HEK293T (cell line): ENCODE measurements at places on chromosomes 1 and 21.

GRCh38 chr1:6599141-6599975 is 3.3 kb downstream of the KLHL21 start:
- DNase-seq: no peak

DNA sequence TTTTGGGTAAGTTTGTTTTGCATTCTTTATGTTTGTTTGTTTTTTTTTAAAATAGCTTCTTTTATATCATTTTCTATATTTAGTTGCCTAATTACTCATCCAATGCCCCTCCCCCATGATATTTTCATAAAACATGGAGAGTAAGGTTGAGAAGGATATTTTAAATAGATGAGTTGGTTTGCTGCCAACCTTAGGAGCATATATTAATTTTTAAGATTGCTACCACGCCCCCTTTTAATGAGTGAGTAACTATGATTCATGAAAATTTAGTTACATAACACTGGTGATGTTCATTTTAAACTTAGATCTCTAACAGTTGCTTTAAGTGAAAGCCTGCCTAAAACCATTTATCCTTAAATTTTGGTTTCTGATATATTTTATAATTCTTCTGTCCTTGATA is 18.7 kb downstream of the TMEM50A start:
- no peak for DNase-seq

DNA sequence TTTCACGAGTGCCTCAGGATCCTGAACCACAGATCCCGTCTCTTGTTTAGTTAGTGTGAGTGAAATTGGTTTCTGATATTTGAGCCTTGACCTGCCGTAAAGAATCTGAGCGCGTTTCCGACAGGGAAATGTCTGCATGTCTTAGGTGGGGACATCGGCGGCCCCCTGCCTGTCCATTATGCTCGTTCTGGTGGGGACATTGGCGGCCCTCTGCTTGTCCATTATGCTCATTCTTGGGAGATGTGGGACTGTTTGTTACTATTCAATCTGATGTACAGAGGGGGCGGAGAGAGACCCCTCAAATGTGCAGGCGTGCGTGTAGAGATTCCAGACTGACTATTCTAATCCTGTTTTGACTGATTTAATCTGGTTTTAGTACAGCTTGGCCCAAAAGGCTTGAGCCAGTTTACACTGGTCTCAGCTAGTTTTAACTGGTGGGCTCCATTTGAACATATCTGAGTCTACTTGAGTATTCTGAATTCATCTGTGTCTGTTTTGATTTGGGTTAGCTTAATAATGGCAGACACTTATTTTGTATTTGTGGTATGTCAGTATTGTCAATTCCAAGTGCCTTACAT is 6.6 kb upstream of the TINAGL1 start:
- DNase-seq: no peak

DNA sequence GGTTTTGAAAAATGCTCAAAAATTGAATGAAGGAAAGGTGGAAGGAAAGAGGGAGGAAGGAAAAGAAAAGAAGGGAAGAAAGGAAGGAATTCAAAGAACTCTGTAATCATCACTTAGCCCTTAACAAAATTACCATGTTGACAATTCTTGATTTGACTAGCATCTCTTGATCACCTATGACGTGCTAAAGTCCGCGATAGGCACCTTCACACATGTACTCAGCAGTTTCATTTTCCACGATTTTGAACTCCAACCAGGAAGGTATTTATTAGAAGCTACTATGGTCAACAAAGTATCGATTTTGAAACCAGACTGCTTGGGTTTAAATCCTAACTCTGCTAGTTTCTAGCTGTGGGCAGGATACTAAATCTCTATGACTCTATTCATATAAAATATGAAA is 146.9 kb downstream of the DAB1 start:
- no peak for DNase-seq

- DNase-seq: no peak
Measured at GRCh38 chr1:93504247-93505033, 56.5 kb downstream of the FNBP1L start.

DNA sequence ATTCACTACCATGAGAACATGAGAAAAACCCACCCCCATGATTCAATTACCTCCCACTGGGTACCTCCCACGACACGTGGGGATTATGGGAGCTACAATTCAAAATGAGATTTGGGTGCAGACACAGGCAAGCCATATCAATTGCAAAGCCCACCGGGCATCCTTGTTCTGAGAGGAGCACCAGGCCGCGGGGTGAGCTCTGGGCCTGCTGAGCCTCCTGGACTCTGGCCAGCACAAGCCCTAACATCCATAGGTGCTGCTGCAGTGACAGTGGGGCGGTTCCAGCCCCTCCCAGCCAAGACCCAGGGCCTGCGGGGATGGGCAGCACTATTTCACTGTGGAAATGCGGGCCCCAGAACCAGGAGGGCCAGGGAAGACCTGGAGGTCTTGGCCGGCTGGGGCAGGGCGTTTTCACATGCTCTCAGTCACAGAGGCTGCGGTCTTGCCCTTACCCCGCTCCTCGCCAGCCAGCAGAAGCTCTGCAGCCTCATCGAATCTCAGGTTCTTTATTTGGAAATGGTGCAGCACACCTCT is 103.8 kb downstream of the PCBP3 start:
- DNase-seq: no peak

- no peak for DNase-seq
Measured at GRCh38 chr1:235724730-235725129, 75.1 kb upstream of the GNG4 start.

DNA sequence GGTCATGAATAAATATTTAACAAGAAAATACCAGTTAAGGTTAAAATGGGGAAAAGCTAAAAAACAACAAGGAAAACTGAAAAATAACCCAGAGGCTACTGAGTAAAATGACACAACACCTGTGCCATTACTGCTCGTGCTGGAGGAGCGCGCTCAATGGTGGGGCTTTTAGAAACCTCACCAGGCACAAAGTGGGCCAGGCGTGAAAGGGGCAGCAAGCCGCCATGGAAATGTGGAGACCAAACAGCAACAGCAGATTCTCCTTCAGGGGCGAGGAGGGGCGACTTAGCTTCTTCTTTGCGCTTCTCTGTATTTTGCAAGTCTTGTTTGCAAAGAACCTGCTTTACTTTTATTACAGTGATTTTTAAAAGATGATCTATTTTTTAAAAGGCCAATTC is 18.9 kb upstream of the SPATC1L start:
- DNase-seq: no peak
